Nucleus accumbens (tissue), 56 donors: ENCODE measurements at places on chromosomes 3 and 15.

GRCh38 chr15:69398491-69398891 is 15.7 kb upstream of the KIF23 start:
- no peak for DNase-seq

DNA sequence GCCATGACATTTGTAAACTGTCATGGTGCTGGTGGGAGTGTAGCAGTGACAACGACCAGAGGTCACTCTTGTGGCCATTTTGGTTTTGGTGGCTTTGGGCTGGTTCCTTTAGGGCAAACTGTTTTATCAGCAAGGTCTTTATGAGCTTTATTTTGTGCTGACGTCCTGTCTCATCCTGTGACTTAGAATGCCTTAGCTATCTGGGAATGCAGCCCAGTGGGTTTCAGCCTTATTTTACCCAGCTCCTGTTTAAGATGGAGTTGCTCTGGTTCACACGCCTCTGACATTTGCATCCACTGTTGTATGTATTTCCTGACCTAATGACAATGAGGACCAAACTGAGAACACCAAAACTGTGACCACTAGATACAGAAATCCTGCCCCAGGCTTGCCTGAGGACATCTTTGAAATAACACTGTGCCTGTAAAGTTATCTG is 37.6 kb downstream of the RAB8B start:
- DNase-seq = no peak

GRCh38 chr15:54014067-54014655 is 35.9 kb downstream of the UNC13C start:
- DNase-seq = no peak

DNA sequence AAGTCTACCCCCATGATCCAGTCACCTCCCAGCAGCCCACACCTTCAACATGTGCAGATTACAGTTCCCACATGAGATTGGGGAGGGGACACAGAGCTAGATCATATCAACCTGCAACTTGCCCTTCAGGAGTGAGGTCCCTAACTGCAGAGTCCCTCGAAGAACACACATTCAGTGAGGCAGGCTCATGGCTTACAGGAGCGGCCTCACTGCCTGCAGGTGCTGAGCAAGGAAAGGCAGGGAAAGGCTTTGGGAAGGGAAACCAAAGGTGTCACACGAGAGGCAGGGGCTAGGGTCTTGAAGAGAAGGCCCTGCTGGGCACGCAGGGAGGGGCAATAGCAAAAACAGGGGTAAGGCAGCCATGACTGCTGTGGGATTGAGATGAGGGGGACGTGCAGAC is 182.4 kb upstream of the CHRNA7 start:
- no peak for DNase-seq

GRCh38 chr15:31296219-31296645 is 30.4 kb upstream of the KLF13 start:
- no peak for DNase-seq
